ENCODE measurements at places on chromosomes 16 and 17.

DNA sequence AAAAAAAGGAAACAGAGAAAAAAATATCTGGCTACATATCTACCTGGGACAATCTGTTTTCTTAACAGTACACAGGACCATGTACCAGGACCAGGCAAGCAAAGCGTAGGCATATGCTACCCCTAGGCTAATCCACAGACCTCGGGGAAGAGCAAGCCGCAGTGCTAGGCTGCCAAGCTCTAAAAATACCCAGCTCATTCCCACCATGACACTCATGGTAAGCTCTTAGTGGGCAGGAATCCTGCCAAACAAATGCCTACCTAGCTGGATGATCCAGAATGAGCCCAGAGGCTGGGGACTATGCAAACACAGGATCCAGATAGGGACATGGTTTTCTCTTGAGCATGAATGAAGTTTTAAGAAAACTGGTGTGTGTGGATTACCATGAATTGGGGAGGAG, 95.6 kb downstream of the GRIN2A start:
- no peak for DNase-seq

DNA sequence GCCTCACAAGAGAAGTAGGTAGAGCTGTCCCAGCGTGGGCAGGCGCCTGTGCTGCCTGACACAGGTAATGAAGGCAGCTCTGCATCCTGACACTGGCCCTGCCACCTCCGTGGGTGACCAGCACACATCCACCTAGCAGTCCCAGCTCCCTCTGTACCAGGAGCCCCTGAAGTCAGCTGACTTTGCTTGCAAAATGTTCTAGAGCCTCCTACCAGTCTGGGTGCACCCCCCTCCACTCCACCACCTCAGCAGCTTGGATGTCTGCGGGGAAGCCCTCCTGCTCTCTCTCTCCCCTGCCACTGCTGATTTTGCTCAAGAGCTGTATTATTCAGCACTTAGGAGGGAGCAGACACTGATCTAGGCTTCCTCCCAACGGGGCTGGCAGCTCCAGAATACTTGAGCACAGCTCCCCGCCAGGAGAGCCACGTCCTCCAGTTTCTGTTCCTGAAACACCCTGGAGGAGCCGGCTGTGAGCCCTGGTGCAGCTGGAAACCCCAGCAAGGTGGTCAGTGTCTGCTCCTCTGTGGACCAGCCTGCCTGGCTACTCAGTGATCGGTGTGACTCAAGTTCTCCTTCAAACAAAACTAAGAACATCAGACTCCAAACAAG, 1.0 kb downstream of the RNF166 start:
- no peak for DNase-seq

DNA sequence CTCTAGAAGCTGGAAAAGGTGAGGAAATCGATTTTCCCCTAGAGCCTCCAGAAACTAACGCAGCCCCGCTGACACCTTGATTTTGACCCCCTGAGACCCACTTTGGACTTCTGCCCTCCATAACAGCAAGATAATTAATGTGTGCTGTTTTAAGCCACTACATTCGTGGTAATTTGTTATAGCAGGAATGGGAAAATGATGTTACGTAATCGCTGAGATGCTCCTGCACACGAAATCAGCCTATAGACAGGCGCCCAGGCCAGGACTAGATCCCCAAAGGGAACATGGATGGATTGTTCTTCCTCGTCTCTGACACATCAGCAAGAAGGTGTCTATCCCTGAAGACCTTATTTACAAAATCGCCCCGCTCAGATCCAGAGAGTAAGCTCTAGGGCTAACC, 1.4 kb upstream of the MYOCD start:
- no peak for DNase-seq

DNA sequence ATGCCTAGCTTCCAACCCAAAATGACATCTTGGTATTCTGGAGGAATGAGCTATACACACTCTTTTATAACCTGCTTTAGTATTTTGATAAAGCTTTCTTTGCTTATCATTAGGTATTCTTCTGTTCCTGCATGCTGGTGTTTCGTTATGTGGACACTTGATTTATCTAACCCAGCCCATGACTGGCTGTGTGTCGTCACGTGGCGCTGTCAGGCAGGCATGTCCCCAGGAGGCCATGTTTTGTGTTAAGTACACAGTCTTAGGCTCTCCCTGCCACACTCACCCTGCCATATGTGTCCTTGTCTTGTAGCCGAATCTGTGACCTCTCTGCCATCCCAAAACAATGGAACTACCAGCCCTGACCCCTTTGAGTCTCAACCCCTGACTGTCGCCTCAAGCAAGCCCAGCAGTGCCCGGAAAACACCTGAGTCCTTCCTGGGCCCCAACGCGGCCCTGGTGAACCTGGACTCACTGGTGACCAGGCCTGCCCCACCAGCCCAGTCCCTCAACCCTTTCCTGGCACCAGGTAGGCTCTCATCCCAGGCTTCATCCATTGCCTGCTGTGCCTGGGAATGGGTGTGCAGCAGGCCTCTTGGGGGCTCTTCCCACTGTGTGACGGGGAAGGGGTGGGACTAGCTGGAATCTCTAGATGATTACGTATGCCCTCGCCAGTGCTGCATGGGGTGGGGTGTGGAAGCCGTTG, 30.8 kb downstream of the B9D1 start:
- DNase-seq: no peak

GRCh38 chr17:74904687-74905409, 11.4 kb upstream of the FADS6 start:
- no peak for DNase-seq

DNA sequence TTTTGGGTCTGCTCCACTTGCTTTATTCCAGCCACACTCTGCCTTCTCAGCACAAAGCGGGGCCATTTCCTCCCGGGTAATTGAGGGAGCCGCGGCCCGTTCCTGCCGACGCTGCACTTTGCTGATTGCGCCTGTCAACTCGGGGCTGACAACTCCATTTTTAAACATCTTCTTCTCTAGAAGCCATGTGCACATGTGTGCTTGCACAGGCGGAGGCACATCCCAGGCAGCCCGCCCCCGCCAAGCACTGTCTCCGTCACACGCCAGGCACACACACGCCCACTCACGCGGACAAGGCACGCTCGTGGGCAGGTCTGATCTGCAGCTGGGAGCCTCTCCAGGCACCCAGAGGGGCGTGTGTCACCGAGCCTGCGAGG, 63.2 kb downstream of the ENGASE start:
- DNase-seq: no peak

DNA sequence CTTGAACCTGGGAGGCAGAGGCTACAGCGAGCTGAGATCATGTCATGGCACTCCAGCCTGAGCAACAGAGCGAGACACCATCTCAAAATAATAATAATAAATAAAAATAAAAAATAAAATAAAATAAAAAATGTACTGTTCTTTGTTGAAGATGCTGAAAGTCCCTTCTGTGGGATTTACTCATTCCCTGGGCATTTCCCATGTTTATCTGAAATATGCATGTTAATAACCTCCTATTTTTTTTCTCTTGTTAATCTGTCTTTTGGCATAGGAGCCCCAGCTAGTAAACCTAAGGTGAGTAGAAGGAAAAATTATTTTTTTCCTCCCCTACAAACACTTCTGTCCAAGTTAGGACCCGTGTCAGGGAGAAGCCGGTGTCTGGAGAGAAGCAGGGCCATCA, 34.4 kb downstream of the TMEM92 start:
- no peak for DNase-seq

GRCh38 chr16:12965274-12965804, 63.9 kb downstream of the SHISA9 start:
- no peak for DNase-seq

DNA sequence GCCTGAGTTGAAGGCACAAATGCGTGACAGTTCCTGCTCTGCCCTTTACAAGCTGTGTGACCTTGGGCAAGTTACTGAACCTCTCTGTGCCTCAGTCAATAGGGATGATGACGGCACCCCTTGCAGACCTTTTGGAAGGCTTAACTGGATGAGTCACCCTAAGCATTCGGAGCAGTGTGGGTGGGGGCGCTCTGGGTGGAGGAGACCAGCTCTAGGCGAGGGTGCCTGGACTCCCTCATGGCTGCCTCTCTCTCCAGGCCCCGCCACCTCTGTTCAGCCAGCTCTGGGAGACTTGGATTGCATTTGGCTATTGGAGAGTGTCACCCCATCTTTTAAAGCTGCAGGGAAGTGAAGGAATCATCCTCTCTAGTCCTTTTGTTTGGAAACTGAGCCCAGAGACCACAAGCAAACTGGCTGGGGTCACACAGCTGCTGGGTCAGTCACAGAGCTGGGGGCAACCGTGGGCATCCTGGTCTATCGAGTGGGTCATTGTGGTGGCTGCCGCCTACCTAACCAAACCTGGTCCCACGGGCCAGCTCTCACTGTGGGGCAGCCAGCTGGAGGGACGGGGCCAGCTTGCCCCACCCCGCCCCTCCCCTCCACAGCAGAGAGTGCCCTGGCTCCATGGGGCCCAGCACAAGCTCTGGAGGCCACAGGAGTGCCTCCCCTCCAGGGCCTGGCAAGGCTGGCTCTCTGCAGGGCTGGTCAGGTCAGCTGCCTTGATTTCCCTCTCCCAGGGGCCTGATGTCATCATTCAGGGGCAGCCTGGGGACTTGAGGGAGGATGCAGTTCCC, 20.2 kb upstream of the GSE1 start:
- DNase-seq: no peak

- DNase-seq: no peak
Measured at GRCh38 chr16:50316848-50317630, 50.7 kb downstream of the ADCY7 start.

GRCh38 chr17:82018152-82018988, 4.3 kb downstream of the CENPX start:
- DNase-seq: no peak

DNA sequence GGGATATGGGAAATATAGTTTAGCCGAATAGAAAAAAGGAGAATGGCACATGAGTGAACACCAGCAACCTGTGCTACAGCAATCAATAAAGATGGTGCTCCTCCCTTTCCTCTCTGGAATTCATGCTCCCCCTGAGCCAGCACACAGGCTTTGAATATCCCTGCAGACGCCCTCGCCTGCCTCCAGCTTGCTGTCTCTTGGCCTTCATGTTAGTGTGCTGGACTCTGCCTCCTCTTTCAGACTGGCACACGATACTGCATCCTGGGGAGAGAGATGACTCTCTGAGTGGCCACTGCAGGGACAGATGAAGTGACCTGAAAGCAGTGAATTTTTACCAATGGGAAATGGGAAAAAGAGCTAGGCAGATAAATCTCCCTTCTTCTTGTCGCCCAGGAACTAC, 498.6 kb upstream of the SALL1 start:
- no peak for DNase-seq

DNA sequence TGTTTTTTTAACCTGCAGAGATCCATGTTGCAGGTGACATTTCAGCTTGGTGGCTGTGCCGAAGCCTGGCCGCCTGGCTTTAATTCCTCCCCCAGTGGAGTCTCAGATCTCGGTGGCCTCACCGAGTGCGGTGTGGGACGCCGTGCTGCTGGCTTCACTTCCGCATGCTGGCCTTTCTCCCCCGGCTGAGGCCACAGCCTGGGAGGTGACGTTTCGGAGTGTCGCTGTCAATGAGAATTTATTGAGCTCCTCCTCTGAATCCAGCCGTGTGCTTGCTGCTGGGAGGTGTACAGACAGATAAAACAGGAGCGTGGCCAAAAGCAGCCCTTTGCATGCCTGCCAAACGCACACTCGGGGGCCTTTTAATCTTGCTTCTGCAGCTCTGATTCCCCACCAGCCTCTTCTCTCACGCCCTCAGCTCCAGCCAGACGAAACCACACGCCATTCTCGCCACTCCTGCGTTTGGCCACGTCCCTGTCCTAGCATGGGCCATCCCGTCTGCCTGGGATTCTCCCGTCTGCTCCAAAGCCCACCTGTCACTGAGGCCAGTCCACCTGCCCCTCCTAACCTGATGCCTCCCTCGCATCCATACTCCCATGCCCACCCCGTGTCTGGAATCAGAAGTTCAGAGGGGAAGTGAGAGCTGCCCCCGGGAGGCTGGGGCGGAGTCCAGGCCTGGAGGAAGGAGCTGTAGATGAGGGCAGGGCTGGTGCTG, 3.6 kb downstream of the GSE1 start:
- DNase-seq: no peak

- no peak for DNase-seq
Measured at GRCh38 chr16:89036776-89037175, 56.9 kb upstream of the ACSF3 start.

- no peak for DNase-seq
Measured at GRCh38 chr17:39761861-39762496, 24.2 kb downstream of the GRB7 start.

DNA sequence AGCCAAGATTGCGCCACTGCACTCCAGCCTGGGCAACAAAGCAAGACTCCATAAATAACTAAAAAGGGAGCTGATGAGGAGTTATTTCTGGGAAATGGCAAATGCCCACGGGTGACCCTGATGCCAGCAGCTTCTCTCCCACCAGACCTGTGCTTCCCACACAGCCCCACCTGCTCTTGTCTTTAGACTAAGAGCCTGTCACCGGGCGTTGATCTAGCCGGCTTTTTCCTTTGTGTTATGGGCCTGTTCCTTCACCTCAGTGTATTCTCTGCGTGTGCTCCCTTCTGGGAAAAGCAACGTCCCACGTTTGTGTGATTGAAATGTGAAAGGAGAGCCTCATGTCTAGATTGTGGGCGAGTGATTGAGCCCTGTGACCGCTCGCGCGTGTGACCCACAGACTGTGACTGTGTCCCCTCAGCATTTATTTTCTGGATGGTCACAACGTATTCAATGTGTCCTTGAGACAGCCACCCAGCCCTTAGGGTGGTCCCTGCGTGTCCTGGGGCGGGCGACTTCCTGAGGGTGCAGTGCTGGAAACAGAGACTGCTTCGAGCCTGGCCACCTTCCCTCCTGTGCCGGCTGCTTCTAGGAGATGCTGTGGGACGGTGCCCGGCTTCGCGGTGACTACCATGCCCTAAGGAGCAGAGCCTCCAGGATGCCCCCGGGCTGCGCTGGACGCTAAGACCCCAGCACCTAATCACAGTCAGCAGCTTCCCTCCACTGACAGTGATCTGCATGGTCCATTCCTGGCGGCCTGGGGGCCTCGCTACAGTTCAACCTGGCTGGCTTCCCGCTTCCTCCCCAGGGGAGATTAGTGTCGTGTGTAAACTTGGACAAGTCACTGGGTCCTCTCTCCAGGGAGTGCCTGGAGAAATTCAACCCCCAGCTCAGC, 7.8 kb upstream of the RNPS1 start:
- no peak for DNase-seq

- DNase-seq: no peak
Measured at GRCh38 chr17:11720816-11721215, 122.5 kb downstream of the DNAH9 start.

DNA sequence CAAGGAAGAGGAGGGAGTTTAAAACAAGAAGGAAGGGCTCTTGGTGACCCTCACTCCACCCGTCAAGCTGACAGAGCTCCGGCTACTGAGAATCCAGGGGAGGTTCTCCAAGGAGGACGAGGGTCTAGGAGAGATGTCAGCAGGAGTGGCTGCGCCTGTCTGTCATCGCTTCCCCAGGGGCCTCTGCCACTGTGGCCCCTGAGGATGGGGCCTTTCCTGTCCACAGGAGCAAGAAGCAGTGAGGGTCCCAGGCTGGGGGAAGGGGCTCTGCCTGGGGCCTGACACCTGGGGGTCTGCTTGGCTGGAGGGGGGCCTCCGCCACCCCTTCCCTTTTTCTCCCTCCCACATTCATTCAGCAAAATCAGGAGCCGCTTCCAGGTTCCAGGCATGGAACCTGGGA, 66.5 kb upstream of the TNRC6C start:
- DNase-seq: no peak

- DNase-seq: no peak
Measured at GRCh38 chr17:77424585-77425344, 284.0 kb downstream of the SEC14L1 start.
